ENCODE measurements at places on chromosomes 6 and 20.

DNA sequence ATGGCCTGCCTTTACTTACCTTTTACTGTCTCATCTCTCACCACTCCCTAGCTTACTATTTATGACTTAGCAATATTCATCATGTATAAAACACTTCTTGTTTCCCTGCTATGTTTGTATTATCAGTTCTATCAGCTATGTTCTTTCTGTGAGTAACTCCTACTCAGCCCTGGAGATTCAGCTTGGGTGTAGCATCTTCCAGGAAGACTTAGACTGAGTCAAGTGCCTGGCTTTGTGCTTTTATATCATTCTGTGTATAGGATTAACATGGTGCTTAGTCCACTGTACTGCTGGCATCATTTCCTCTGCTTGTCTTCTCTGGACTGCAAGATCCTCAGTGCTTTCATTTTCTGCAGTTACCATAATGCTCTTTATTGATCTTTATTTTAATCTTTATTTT lies 257.8 kb downstream of the BTBD3 start:
- no peak for DNase-seq

DNA sequence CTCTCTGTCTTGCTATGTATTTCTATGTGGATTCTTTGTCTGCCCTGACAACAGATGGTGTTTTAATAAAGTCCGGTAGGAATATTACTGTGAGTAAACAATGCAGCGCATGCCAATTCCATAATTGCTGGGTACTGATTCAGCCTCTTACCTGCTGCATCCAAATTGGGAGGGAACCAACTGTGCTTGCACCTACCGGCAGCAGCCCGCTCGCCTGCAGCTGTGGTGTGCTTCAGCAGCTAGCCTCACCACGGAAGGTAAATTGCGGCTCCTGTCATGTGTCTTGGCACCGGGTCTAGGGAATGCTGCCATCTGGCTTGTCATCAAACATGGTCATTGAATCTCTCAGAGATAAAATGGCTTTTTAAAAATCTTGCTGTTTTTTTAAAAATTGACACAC lies 704.8 kb upstream of the SLC35B3 start:
- no peak for DNase-seq

- DNase-seq: no peak
These were observed 24.9 kb upstream of the PI16 start for GRCh38 chr6:36929607-36930006.

DNA sequence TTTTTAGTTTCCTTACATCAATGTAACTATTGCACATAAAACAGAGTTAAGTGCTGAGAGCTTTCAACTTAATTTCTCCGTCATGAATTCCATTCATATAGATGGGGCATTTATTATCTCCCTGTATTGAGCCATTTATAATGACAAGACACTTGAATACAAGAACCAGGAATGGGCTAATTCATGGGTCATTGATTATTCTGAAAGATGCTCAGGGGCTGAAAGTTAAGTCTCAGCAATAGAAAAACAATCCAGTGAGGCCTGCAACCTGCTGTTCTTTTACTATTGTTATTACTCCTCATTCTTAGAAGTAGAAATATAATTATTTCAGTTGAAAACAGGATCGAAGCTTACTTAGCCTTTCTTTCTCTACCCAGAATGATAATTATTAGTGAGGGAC lies 307.7 kb downstream of the MMUT start:
- no peak for DNase-seq

DNA sequence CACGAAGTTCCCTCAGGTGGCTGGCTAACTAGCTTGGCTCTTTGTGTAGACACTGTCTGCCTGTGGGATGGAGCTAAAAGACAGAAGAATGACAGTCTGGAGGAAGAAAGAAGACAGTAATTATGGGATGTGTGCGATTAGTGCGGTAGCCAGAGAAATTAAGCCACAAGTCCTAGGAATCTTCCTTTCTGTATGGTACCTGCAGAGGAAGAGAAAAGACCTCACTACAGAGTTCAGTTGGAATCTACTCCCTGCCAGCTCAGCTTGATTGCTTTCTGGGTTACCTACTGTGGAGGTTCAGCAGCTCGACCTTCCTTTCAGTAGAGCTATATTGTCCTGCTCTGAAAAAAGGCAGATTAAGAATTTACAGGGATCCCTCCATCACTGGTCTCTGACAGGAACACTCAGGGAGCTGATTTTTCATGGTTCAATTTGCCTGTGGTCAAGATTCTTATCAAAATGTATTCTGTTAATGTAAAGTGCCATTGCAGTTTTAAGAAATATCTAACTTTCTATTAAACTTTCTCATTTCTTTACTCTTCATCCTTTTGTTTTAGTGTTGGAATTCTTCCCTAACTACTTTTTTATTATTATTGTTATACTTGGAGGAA lies 187.2 kb downstream of the CENPW start:
- DNase-seq: no peak

GRCh38 chr20:31987744-31988143 lies 19.8 kb downstream of the XKR7 start:
- no peak for DNase-seq

GRCh38 chr20:61749406-61750075 lies 316.1 kb downstream of the TAF4 start:
- no peak for DNase-seq

DNA sequence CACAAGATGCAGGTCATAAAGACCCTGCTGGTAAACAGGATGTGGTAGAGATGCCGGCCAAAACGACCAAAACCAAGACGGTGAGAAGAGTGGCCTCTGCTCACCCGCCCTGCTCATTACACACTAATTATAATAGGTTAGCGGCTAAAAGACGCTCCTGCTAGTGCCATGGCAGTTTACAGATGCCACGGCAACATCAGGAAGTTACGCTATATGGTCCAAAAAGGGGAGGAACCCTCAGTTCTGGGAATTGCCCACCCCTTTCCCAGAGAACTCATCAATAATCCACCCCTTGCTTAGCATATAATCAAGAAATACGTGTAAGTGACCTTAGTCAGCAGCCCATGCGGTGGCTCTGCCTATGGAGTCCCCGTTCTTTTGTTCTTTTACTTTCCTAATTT lies 17.6 kb downstream of the BHLHE23 start:
- no peak for DNase-seq

DNA sequence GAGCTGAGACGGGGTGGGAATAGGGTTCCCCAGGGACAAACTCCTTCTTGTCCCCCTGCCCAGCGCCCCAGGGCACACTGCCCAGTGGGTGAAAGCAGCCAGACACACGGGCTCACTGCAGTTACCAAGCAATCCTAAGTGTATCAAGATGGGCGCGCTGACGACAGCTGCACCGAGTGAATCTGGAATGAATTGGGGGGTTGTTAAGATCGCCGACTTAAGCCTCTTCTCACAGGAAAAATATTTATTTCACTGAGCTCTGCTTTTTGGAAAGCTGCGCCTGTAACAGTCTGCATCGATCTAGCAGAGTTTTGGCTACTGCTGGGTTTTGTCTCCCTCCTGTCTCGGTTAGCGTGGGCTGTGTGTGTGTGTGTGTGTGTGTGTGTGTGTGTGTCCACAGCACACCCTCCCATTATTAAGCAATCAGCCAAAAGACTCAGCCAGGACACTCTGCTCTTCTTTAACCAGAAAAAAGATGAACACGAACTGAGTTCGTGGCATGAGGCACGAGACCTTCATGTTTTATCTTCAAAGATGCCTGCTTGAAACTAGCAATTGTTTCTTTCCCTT lies 35.9 kb downstream of the RIPOR3 start:
- DNase-seq: no peak

DNA sequence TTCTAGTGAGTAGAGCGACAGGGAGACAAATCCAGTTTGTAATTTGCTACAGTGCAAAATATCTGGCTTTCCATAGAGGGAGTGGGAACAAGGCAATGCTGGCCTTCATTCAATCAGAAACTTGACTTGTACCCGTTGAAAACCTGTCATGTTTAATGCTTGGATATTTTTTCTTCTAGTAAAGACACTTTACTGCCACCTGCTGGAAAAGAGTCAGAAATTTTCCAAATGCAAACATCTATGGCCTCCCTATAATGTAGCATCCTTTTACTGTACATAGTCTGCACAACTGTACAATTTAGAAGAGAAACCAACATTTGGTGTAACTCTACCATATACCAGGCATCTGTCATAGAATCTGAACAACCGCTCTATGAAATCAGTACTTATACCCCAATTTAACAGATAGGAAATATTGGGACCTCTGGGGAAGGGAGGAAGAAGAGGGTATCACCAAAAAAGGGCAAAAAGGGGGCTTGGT lies 16.7 kb upstream of the TBC1D20 start:
- DNase-seq: no peak

- DNase-seq: no peak
These were observed 92.2 kb downstream of the BACH2 start for GRCh38 chr6:90204327-90205056.

Measured in cortex of kidney (tissue), 1 donor.